ENCODE measurements at places on chromosomes 5 and 9. TPM values are rescaled to one million over a fixed set of nuclear protein-coding genes. Genes with fewer than 3 reads are reported as not detected.

GRCh38 chr5:136425921-136426320 lies 60.6 kb upstream of the TRPC7 start:
- no peak for DNase-seq

DNA sequence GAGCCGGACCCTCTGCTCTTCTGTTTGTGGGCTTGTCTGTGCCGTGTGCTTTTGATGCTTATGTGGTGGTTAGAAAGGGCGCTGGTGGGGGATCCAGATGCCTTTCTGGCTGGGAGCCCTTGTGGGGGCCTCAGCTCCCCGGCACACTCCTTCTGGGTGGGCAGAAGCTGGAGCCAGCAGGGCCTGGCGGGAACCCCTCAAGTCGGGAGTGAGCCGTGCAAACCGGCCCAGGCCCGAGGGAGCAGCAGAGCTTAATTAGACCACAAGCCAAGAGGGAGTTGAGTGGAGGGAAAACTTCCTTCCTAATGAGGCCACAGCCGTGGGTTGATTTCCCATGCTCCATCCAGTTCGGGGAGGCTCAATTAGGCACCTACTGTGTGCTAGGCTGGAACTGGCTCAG lies 76.0 kb upstream of the RNU6ATAC start:
- no peak for DNase-seq

GPRIN1 gene
- 0.54 TPM for total RNA-seq

DNA sequence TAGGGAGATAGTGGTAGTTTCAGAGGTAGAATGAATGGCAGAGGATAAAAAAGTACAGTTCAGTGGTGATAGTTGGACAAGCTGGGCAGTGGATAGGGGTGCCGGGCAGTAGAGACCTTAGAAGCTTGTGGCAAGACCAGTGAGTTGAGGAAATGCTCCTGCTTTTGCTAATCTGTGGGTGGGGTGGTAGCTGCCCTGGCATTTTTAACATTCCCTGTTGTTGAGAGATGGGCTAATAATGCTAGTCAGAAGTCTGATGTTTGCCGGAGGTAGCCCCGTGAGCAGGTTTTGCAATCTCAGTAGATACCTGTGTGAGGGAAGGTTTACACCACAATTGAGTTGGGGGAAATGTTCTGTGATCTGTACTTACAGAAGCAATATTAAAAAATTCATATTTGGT lies 91.1 kb downstream of the TRIO start:
- DNase-seq, result no peak

DNA sequence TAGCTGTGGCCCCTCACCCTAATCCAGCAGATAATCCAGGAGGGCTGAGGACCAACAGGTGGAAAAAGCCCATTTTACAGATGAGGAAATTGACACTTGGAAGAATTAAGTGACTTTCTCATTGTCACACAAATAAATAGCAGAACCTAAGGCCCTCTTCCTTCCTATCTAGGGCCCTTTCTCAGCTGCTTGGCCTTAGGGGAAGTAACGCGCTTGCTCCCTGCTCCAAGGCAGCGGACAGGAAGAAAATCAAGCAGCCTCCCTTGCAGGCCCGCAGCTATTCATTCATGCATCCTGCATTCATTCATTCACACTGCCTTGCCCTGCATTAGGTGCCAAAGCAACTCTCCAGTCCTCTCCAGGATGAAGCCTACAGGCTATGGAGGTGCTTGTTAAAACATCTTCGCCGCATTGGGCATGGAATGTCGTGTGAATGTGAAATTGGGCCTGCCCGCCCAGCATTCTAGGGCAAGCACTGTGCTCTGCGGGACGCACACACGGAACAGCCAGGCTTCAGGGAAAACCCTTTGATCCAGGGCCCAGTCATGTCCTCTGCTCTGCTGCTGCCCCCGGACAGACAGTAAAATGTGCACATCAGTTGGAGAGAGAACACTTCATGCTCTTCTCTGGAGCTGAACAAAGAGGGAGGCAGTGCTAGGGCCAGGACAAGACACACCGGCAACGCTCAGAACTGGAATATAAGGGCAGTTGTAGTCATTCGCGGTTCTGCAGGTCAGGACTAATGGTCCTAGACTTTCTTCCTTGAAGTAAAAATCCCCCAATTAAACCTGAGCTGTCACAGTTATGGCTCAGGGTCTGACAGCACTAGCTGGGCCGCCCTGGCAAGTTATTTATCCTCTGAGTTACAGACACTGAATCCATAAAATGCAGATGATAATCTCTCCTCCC lies 166.0 kb downstream of the COL23A1 start:
- no peak for DNase-seq

PAPPA gene
- 0.48 TPM for total RNA-seq

- DNase-seq, result no peak
These were observed 143.4 kb downstream of the PALM2AKAP2 start for GRCh38 chr9:109923471-109923760.
